CD4-positive, alpha-beta T cell treated with Interleukin-17A for 4 hours (primary cell): ENCODE measurements at places on chromosomes 13 and 19.
A peak's percentile ranks its signal among the peaks of the same experiment; 100 is the strongest.

- peak; percentile 81 for DNase-seq
Measured at GRCh38 chr19:1942078-1942933, 1.3 kb downstream of the CSNK1G2 start.

DNA sequence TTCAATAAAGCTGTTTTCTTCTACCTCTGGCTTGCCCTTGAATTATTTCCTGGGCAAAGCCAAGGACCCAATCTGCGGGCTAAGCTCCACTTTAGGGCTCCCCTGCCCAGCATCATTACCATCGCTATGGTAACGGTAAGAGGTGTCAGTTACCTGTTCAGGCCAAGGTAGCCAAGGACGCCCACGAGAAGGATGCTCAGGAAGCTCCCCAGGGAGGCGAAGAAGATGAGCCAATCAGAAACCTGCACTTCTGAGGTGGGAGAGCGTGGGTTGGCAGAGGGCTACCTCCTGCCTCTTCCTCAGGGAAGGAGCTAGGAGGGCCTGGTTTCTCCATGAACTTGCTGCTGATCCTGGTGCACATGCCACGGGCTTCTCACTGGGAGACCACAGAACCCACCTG, 24.7 kb downstream of the IL12RB1 start:
- no peak for DNase-seq

DNA sequence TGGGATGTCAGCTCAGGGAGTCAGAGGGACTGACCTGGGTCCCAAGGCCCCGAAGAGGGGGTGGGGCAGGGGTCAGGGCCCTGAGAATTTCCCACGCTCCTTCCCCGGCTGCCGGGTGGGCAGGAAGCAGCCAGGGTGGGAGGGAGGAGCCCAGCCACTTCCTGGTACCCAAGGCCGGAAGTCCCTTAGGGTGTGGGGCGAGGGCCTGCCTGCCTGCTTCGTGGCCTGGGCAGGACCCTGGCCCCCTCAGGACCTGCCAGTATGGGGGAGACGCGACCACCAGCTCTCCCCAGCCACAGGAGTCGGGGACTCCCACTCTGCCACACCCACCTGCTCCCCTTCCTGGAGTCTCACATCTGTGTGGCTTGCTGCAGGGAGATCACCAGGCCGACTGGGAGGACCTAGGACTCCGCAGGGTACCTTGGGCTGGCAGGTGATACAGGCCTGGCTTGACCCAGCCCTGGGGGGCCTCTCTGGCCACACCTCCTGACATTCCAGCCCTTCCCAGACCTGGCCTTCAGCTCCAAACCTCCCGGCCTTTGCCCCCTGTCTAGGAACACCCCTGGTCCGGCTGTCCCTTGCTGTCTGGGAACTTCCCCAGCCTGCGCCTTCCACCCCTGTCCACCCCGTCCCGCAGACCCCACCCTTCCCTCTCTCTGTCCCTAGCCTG, 9.8 kb upstream of the CIRBP start:
- peak; percentile 75 for DNase-seq

GRCh38 chr19:4773047-4773640, 18.4 kb upstream of the FEM1A start:
- DNase-seq: no peak

- no peak for DNase-seq
Measured at GRCh38 chr13:26558987-26559386, 1.5 kb downstream of the WASF3 start.

- DNase-seq: no peak
Measured at GRCh38 chr13:20190481-20191310, 2.0 kb downstream of the GJB2 start.

DNA sequence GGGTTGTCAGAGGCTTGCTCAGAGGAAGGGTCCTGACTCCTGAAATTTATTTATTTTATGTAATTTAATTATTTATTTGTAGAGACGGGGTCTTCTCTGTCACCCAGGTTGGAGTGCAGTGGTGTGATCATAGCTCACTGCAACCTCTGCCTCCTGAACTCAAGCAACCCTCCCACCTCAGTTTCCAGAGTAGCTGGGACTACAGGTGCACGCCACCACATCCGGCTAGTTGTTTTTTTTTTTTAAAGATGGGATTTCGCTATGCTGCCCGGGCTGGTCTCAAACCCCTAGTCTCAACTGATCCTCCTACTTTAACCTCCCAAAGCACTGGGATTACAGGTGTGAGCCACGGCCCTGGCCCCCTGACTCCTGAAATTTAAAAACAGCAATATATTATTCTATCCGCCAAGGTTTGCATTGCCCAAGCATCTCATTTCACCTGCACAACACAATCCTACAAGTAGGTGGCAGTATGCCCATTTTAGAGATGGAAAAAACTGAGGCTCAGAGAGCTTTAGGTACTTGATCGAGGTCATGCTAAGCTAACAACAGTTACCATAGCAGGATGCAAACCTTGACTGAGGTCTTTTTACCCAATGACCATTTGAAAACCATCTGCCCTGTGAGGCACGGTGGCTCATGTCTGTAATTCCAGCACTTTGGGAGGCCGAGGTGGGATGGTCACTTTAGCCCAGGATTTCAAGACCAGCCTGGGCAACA, 18.1 kb downstream of the ARHGEF18 start:
- DNase-seq: no peak

DNA sequence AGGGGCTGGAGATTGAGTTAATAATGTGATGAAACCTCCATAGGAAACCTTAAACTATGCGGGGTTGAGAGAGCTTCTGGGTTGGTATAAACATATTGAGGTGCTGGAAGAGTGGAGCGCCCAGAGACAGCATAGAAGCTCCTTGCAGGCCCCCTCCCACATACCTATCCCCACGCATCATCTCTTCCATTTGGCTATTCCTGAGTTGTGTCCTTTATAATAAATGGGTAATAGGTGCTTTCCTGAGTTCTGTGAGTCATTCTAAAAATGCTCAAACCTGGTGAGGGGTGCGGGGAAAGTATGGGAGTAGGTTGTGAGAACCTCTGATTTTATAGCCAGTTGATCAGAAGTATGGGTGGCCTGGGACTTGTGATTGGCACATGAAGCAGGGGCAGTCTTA, 14.6 kb downstream of the CCDC122 start:
- DNase-seq: no peak
